ENCODE measurements at places on chromosomes 2 and 18. TPM values are rescaled to one million over a fixed set of nuclear protein-coding genes. Genes with fewer than 3 reads are reported as not detected.

GRCh38 chr2:59694176-59694575 lies 859.3 kb downstream of the BCL11A start:
- no peak for DNase-seq

DNA sequence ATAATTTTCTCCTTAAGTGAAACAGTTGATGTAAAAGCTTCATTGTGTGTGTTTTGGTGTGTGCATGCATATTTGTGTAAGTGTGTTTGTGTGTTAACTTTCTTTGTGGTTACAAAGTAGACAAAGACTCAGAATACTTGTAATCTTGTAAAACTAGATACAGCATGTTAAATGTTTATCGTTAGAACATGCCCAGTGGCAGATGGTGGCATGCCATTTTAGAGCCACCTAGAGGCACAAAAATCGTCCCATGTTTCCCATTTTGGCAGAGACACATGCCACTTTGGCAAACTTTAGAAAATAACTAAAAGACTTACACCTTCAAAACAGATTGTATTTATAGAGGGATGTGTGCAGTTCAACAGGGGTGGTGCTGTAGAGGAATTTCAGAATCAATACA lies 224.1 kb downstream of the LRP1B start:
- DNase-seq, result no peak

GRCh38 chr2:44152865-44153669 lies 15.6 kb upstream of the PPM1B start:
- DNase-seq, result no peak

Gene ARL4C
- total RNA-seq, result 10.2 TPM

- no peak for DNase-seq
Observed at GRCh38 chr18:52829320-52829719, 489.3 kb downstream of the DCC start.

- no peak for DNase-seq
Observed at GRCh38 chr2:239238381-239238780, 162.4 kb downstream of the HDAC4 start.

Gene PIAS2
- total RNA-seq, result 32.1 TPM

DNA sequence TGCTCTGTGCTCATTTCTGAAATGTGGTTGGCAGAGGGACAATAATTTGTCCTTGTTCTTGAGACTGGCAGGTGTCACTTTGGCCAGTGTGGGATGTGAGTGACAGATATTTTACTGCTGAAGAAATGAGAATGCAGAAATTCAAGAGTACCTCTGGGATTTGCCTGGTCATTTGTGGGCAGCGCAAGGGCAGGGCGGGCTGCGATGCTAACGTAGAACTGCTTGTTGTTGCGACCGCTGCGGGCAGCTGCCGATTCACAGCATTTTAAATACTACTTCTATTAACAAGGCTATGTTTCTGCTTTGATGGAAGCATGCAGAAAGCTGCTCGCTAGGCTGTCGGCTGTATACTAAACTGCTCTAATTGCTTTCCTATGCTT lies 268.6 kb downstream of the FIGN start:
- no peak for DNase-seq

GRCh38 chr2:71474744-71475397 lies 21.5 kb downstream of the DYSF start:
- no peak for DNase-seq

Gene SLC40A1
- total RNA-seq, result 271 TPM
